KG1 (cell line): ENCODE measurements at places on chromosomes 5 and 9.
A peak's percentile ranks its signal among the peaks of the same experiment; 100 is the strongest.

DNA sequence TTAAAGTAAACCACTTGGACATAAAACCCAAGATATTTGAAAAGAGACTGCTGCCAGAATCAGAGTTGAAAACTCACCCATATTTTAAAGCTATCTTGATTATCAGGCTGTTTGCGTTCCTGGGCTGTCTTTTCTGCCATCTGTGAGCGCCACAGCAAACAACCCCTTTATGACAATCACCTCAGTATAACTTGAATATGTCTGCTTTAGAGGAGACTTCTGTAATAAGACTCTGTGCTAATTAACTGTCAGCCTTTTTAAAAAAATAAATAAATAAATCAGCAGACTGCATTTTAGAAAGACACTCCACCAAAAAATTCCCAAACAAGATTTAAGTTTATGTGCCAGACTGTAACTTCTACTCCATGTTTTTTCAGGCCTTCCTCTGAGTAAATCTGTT lies 375.7 kb upstream of the CCNH start:
- DNase-seq: no peak

DNA sequence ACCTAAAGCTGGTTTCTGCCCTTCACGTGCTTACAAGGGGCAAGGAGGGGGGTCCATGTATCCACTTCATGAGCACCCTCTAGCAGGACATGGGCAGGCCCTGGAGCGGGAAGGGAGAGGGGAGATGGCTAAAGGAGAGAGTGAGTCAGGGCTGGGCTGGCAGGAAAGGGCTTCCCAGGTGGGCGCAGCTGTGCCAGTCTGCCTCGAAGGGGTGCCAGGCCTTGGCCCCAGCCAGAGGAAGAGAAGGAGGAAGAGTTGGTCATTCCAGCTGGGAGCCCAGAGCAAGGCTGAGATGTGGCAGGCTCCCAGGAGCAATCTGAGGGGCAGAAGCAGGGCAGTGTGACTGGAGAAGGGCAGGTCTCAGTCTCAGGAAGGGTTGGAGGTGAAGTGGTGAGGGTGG lies 24.7 kb downstream of the TRIM14 start:
- no peak for DNase-seq

- no peak for DNase-seq
Measured at GRCh38 chr5:63121471-63121870, 542.9 kb downstream of the LRRC70 start.

GRCh38 chr5:14738050-14738449 lies 73.5 kb downstream of the OTULIN start:
- no peak for DNase-seq

DNA sequence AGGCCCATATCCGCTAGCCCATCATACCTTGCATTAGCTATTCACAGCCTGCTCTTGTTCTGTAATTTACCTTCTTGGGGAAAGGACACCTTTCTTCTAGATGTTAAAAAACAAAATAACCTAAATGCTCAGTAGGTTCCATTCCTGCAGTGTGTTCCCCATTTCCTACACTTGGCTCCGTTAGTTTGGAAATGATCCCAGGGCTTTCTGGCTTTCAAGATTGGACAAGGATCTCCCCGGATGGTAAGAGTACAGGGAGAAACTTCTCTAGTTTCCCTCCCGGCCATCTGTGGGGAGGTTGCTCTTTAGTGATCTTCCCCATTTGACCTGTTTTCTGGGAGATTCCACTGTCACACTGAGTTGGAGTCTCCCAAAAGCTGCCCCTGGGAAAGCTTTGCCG lies 27.3 kb upstream of the STC2 start:
- no peak for DNase-seq

DNA sequence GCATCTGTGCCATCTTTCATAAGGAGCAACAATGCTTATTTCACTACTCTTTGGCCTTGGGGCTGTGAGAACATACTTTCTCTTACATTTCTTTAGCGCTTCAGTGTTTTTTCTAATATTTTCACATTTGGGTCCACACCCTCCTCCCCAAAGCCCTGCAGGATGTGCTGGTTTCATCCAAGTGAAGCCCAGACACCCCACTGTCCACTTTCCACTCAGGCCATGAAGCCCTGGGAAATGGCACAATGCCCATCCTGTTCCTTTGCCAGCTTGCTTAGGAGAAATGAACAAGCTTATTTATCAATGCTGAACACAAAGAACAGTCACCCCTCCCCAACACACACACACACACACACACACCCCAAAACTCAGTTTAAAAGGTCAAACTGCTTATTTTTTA lies 17.3 kb upstream of the TMOD1 start:
- DNase-seq: no peak

DNA sequence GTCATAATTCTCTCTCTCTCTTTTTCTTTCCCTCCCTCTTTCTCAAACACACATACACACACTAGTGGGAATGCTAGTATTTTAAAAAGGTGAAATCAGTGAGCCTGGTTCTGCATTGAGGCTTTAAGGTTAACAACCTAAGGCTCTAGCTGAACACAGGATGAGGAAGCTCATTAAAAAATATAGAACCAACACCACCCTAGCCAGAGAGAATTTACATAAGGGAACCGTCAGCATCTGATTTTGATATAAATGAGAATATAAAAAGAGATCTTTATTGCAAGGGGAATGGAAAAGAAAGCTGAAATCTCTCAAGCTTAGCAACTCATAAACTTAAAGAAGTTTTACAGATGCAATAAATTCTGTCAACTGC lies 100.5 kb downstream of the MAMDC2 start:
- no peak for DNase-seq

GRCh38 chr5:128708841-128709240 lies 170.8 kb upstream of the FBN2 start:
- no peak for DNase-seq

- DNase-seq: no peak
Measured at GRCh38 chr5:93342563-93343061, 238.4 kb downstream of the NR2F1-AS1 start.

- no peak for DNase-seq
Measured at GRCh38 chr5:55037046-55037771, 13.2 kb downstream of the GZMK start.

- no peak for DNase-seq
Measured at GRCh38 chr5:132210944-132211343, 16.7 kb downstream of the P4HA2 start.

GRCh38 chr9:136728548-136729123 lies 14.1 kb downstream of the LCN10 start:
- DNase-seq: no peak

DNA sequence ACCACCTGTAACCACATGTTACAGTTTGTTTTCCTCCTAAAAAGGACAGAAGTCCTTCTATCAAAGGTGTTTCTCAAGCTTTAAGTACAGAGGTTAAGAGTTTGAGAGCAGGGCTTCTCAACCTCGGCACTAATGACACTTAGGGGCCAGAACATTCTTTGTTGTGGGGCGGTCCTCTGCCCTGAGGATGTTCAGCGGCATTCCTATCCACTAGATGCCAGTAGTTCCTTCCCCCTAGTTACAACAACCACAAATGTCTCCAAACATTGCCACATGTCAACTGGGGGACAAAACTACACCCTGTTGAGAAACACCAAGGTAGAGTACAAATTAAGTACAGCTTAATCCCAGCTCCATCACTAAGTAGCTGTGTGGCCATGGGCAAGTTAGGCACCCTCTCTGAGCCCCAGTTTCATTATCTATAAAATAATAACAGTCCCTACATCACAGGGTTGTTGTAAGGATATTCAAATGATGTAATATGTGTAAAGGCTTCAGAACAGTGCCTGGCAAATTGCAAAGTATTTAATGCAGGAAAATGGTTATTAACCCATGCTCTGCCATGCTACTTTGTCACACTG lies 44.6 kb downstream of the PIP5K1B start:
- DNase-seq: no peak

DNA sequence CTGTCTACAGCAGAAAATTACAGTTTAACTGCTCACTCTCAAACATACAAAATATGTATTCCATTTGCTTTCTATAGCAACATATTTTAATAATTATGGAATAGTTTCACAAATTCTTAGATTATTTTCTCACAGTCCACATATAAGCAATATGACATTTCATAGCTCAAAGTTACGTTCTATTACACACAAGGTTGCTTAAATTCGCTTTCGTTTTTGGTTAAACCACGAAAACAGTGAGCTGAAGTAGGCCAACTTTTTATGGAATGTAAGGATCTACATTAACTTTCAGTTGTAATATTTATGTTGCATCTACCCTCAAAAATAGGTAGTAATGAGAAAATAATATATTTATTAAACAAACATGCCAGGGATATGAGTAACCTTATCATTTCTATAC lies 966.0 kb upstream of the ACO1 start:
- DNase-seq: no peak

DNA sequence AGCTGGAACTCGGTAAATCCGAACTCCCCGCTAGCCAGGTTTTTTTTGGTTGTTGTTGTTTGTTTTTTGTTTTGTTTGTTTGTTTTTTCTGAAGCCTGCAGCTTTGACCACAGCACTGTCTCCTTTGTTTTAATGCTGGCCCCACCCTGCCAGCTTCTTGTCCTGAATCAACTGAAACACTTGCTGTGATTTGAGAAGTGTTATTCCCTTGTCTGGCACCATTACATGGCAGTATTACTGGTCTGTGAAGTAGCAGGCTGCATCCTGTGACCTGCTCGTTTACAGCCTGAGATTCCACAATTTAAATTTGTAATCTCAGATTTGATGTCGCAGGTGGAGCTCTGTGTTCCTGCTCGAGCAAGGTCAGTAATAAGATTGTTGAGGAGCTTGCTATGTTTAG lies 1.4 kb upstream of the SLC36A2 start:
- no peak for DNase-seq

DNA sequence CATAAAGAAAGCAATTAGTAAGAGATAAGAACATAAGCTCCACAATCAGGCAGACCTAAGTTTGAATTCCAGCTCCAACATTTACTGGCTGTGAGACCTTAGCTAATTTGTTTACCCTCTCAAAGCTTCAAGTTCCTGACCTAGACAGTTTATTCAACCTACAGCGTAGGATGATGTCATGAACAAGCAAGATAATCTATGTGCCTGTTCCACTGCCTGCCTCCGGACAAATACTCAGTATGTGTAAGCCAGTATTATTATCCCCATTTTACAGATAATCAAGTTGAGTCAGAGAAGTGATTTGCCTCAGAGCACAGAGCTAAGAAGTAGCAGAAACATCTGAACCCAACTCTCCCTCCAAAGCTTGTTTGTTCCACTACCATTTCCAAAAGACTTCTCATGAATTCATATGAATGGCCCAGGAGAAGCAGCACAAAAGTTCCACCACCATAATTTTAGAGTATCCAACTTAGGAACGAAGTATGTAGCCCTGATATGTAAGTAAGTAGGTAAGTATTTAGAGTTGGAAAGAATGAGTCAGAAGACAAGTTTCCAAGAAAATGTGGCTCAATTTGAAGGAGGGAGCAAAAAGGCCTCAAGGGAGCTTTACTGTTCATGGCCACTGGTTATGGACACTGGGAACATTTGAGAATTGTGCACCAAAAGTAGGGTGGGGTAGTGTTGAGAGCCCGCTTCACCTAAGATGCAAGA lies 398.2 kb downstream of the NFIB start:
- no peak for DNase-seq

DNA sequence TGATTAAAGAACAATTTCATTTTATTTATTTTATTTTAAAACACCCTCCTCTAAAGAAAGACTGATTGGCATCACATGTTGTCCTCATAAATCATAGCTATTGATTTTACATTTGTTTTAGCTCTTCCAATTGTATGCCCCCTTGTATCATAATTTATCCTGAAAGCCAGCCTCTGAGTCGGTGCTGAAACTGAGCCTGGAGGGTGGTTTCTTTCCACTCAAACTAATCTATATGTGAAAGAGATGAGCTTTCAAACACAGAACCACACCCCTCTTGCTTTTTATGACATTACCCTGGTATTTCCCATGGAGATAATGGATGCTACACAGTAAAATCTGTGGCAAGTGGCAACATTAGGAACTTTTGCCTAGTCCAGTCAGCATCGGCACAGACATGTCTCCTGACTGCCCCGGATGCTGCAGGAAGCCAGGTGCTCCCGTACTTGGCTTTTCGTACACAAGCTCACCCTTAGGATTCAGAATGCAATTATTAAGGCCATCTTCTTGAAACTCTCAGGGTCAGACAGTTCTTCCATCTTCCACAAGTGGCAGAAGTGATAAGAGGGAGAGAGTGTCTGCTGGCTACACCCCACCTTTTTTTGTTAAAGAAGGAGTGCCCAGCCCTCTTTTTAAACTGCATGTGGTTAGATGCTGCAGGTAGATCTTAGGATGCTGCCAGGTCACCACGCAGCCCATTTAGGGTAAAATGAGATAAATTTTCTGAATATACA lies 91.1 kb downstream of the SNCAIP start:
- DNase-seq: no peak

GRCh38 chr5:11177999-11178711 lies 417.1 kb upstream of the DAP start:
- DNase-seq: no peak

DNA sequence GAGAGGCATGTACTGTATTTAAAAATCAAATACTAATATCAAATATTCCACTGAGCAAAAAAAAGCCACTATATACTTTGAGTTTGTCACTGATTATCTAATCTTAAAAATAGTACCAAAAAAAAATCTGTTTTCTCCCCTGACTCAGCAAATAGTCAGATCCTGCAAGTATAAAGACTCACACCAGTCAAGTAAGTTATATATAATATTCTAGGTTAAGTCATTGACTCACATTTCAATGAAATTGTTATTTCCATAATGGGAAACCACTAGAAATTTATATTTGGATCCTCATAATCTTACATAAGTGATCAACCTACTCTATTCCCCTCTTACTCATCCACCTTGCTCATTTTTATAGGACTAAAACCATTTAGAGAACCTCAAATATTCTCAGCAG lies 447.2 kb upstream of the MEF2C start:
- DNase-seq: no peak

DNA sequence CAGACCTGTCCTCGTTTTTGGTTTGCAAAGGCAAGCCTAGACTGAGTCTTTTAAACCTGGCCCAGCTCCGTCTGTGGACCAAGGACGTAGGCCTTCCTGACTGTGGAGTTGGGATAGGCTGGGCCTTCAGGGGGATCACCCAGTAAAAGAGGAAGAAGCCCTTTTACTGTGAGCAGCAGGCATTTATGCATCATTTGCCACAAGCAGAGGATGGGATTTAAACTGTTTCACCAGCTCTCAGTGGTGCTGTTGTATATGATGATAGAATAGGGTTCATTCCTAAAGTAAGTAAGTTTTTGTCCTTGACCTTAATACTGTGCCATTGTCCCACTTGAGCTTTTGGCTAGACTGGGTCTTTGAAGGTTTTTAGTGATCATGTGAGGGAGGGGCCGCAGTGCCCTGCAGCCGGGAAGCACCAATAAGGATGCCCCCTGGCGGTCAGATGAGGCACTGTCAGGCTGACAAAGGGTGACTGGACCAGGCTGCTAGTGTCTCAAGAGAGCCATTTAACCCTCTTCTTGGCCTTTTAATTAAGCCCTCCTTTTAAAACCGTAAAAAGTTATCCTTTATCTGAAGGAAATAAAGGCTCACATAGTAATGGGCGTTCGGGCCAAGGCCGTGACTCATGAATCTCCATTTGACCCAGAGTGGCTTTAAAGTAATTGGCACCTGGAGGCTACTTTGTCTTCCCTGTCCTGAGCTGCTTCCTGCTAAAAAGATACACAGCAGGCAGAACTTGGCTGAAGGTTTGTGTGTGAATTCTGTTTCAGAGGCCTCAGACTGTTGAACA lies 74.0 kb downstream of the UBAP1 start:
- DNase-seq: peak; percentile 9

GRCh38 chr9:97627624-97628023 lies 5.5 kb downstream of the TSTD2 start:
- no peak for DNase-seq
